HuH-7 (cell line): ENCODE measurements at places on chromosomes 3 and 15.

GRCh38 chr3:188649521-188649920 lies 495.6 kb downstream of the LPP start:
- no peak for DNase-seq

- DNase-seq, result no peak
These were observed 40.4 kb downstream of the KIF15 start for GRCh38 chr3:44802011-44802410.

GRCh38 chr3:187777331-187777941 lies 32.2 kb upstream of the BCL6 start:
- no peak for DNase-seq

- no peak for DNase-seq
These were observed 121.4 kb upstream of the BFSP2 start for GRCh38 chr3:133278260-133279043.

GRCh38 chr15:39215015-39215414 lies 365.9 kb upstream of the THBS1 start:
- DNase-seq, result no peak

- DNase-seq, result no peak
These were observed 522.8 kb downstream of the NLGN1 start for GRCh38 chr3:173920386-173920785.

GRCh38 chr15:60627298-60627943 lies 148.5 kb upstream of the ICE2 start:
- DNase-seq, result no peak

DNA sequence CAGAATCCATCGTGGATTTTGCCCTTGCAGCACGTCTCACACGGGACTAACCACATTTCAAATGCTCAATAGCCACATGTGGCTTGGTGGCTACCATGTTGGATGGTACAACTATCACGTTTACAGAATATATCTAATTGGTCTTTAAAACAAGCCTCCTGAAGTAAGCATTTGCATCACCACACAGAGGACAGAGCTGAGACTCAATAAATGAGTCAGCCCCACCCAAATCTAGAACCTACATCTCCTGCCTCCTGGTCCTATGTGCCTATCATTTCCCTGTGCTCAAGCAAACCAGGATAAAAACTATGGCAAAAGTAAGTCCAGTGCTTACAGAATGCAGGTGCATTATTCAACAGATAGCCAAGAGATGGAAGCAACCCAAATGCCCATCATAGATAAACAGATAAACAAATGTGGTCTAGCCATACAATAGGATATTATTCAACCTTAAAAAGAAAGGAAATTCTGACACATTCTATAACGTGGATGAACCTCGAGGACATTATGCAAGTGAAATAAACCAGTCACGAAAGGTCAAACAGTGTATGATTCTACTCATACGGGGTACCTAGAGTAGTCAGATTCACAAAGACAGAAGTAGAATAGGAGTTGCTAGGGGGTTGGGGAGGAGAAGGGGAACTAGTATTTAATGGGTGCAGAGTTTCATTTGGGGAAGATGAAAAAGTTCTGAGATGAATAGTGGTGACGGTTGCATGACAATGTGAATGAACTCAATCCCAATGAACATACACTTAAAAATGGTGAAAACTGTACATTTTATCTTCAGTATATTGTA lies 43.9 kb downstream of the SRGAP3 start:
- no peak for DNase-seq

GRCh38 chr3:152779653-152780052 lies 55.3 kb upstream of the P2RY1 start:
- DNase-seq, result no peak

DNA sequence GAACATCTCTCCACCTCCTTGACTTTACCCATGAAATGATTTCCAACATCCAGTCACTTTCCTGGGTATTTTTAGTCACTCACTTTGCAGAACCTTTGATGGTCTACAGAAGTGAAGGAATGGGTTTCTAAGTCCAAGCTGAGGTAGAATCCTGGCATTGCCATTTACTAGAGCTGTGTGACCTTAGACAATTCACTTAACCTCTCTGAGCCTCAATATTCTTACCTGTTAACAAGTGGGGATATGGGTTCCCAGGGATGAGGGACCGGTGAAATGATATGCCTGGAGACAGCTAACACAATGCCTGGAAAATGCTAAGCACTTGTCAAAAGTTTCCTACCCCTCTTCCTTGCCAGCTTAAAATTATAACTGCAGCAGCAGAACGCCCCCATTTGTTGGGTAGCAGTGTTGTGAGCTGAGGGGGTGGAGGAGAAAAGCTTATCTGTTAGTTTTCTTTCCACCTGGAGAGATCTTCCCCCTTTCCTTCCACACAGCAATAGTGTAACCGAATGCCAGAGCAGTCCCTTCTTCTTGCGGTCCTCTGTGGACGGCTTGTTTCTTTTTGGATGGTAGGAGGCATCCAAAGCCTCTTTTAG lies 319.2 kb upstream of the LRRFIP2 start:
- no peak for DNase-seq

GRCh38 chr3:190036631-190037030 lies 84.1 kb downstream of the P3H2 start:
- no peak for DNase-seq

DNA sequence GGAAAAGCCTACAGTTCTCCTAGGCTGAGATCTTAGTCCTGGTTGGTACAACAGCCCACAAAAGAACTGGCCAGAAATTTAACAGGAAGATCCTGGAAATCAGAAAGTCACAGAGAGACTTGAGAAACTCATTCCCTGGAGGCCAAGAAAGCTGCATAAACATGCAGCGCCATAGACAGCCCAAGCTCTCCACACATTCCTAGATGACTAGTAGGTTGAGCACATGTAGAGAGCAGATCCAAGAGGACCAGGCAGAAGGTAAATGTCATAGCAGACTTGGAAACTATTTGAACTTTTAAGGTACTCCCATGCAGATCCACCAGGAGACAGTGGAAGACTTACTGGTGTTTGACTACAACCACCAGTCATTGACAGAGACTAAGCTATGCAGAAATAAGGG lies 18.4 kb downstream of the KBTBD12 start:
- DNase-seq, result no peak
